ENCODE measurements at places on chromosomes 11 and 22.

DNA sequence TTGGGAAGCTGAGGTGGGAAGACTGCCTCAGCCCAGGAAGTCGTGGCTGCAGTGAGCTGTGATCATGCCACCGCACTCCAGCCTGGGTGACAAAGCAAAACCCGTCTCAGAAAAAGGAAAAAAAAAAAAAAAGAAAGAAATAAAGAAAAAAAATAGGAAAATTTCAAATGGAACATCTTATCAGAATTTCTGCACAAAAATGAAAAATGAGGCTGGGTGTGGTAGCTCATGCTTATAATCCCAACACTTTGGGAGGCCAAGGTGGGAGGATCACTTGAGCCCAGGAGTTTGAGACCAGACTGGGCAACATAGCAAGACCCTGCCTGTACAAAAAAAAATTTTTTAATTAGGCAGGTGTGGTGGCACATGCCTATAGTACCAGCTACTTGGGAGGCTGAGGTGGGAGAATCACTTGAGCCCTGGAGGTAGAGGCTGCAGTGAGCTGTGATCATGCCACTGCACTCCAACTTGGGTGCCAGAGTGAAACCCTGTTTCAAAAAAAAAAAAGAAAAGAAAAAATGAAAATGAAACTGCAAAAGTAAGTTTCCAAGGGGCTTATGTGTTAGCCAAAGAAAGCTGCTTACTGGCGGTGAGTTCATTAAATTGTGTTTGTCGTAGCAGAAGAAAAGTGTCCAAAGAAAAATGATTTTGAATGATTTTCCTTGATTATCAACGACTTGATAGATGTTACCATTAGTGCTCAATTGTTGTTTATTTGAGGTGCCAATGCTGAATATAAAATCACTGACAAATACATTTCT lies 7.5 kb upstream of the CRKL start:
- no peak for DNase-seq

GRCh38 chr22:23431337-23432072 lies 148.6 kb downstream of the IGLL1 start:
- DNase-seq = no peak

GRCh38 chr22:17794726-17795542 lies 20.7 kb upstream of the BID start:
- no peak for DNase-seq

GRCh38 chr11:128690665-128691101 lies 3.2 kb upstream of the FLI1 start:
- no peak for DNase-seq

- DNase-seq = no peak
Measured at GRCh38 chr22:48084041-48084728, 1321.7 kb downstream of the TBC1D22A start.

- no peak for DNase-seq
Measured at GRCh38 chr11:104781719-104782376, 116.4 kb downstream of the CASP12 start.

- no peak for DNase-seq
Measured at GRCh38 chr22:28967163-28967665, 83.8 kb downstream of the ZNRF3 start.

All from NAMALWA (cell line).